ENCODE measurements at places on chromosomes 2 and 18.

- no peak for DNase-seq
Observed at GRCh38 chr18:74508366-74508765, 12.2 kb downstream of the CNDP2 start.

DNA sequence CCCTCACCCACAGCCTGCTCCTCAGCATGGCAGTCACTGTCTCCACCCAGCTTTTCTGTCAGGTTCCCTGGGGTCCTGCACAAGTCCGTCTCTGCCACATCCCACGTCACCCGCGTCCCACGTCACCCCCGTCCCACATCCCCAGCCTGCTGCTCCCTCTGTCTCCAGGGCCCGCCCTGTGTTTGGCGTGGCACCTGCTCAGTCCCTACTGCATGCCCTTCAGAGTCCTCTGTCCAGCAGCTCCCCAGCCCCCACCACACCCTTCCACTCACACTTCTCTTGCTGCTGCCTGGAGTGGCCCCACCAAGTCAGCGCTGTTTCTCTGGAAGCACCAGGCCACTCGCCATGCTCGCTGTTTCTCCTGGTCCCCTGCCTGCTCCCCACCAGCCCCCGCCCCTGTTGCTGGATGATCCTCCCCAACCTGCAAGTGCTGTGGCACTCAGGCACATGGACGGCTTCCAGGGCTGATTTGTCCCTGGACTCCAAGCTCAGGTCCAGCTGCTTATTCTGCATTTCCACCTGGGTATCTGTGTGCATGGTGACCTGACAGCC lies 18.8 kb downstream of the ATG4B start:
- no peak for DNase-seq

DNA sequence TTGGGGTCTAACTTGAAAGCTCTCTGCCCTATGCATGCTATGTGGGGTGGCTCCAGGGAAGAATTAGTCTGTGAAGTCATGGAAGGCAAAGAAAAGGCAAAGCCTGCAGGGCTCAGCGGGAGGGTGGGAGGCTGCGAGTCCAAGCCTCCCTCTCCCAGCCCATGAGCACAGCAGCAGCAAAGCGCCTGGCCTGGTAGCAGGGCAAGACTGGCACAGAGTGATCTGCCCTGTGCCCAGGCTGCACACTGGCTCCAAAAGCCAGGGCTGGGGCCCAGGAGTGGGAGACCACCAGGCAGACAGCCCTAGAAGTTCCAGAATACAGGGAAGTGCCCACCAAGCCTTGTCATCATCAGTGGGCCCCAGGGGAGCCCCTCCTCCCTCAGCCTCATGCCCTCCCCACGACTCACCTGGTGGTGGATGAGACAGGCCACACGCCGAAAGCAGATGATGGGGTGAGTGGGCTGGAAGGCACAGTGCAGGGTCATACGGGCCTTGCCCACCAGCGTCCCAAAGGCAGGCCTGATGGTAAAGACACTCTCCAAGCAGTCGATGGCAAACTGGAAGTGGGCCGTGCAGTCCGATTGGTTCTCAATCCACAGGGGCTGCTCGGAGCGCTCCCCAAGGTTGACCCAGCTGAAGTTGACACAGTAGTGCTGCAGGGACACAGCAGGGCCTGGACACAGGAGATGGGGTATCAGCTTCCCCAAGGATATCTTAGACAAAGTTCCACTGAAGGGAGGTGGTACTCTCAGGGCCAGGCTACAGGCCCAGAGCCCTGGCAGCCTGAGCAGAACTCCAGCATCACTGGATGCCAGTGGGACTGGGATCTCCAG lies 12.1 kb downstream of the CFAP65 start:
- DNase-seq: no peak

DNA sequence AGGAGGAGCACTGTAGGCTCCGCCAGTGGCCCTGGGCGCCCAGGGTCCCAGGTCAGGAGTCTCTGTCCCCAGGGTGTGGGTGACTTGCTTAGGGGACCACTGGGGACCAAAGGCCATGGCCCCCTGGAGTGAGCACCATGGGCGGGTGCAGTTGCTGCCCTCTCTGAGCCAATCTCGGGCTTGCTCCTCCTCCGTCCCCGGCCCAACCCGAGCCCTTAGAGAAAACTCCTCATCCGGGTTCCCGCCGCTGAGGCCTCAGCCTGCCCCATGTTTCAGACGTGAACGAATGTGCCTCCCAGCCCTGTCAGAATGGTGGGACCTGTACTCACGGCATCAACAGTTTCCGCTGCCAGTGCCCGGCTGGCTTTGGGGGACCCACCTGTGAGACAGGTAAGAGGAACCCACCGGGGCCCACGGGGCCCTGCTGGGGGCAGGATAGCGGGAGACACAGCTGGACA lies 38.6 kb downstream of the SNED1 start:
- no peak for DNase-seq

DNA sequence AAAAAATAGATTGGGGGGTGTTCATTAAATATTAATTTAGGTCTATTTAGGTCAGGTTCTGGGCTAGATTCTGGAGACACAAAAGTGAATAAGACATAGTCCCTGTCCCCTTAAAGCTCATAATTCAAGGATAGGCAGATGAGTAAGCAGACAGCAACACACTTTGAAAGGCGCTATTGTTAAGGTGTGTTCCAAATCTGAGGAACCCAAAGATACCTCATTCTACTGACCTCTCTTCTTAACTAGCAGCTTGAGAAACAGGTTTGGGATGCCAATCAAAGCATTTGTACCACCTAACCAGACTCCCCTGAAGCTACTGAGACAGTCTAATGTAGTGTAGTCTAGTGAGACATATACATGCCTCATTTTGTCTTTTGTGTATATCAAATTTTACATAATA lies 34.8 kb downstream of the SEMA4F start:
- no peak for DNase-seq

DNA sequence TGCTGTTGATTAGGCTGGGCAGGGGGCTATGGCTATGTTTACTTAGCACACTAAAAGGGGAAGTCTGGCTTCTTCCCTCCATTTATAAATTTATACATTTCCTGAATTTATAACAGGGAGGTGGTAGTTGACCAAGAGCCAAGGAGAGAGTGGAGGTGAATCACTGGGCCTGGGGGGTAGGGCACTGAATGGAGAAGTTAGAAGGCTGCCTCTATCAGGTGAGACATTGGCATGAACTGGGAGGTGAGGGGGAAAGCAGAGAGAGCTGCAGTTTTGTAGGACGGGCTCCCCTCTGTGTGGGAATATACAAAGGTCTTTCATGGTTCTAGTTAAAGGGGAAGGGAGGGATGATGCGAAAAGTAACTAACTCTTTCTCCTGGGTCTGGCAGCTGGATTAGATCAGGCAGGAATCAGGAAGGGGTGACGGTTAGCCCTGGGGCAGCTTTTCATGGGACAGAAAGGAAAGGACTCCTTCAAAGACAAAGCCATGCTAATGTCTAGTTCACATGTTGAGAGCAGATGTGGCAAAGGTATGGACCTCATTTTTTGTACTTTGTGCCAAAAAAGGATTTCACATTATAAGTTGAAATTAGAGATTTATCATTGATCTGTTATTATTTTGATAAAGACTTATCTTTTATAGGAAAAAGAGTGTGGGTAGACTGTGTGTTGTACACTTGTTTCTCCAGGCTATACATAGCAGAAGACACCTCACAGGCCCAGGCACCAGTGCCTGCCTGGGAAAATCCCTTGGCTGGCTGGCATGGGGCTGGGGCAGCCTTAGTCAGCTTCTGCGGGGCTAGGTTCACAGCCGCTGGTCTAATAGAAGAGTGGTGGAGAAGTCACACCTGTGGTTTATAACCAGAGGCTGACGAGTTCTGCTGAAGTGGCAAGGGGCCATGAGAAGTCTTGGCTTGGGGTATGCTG lies 158.7 kb downstream of the CLIP4 start:
- no peak for DNase-seq

- DNase-seq: no peak
Observed at GRCh38 chr2:109304731-109305470, 175.9 kb downstream of the SH3RF3 start.

DNA sequence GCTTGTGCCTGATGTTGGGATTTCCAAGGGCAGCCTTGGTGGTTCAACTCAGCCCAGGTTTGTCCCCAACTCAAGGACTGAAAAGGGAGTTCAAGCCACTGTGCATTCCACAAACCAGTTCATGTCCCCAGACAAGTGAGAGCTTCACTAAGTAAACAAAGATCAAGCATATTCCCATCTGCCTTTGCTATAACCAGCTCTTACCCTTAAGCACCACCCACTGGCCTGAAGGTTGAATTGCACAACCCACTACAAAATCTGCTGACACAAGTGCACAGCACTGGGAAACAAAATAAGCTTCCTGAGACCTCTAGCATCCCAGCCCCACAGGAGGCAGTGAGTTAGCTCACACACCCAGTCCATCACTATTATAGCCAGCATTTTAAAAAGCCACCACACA lies 516.7 kb downstream of the NR4A2 start:
- no peak for DNase-seq

GRCh38 chr18:44671914-44672313 lies 8.8 kb upstream of the SETBP1 start:
- no peak for DNase-seq

GRCh38 chr2:102251042-102251848 lies 60.1 kb upstream of the IL1RL1 start:
- peak; percentile 44 for DNase-seq

- DNase-seq: peak; percentile 22
Observed at GRCh38 chr2:9914384-9915065, 37.0 kb upstream of the GRHL1 start.

GRCh38 chr2:67037655-67038054 lies 359.5 kb upstream of the ETAA1 start:
- no peak for DNase-seq

DNA sequence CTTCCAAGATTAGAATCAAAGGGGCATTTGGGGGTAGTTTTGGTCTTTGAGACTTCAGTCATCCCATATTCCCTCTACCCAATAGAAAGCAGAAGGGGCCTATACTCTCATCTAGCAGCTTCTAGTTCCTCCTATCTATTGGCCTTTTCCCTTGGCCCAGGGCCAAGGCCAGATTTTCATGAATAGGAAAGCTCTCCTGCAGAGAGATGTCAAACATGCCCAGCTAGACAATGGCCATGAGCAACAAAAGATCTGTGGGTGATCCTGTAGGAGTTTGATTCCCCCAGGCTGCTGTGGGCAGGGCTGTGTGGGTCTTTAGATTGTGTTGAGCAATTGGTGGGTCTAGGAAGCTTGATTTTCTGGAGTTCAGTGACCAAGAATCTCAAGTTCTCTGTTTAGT lies 2.9 kb upstream of the ADCYAP1 start:
- DNase-seq: no peak

DNA sequence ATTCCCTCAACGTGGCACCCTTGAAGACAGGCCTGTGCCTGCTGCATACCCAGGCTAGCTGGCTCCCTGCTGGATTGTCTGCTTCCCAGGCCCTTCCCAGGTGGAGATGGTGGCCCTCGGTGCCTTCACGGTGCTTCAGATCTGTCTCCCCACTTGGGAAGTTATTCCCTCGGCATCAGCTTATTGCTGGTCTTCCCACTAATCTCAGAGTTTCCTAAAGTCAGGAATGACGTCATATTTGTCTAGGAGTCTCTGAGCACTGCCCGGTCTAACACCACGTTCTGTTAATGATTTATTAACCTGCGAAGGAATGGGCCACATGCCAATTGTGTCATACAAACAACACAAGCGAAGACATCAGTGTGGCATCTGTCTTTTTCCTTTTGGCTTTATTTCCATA lies 269.8 kb upstream of the ID2 start:
- no peak for DNase-seq

DNA sequence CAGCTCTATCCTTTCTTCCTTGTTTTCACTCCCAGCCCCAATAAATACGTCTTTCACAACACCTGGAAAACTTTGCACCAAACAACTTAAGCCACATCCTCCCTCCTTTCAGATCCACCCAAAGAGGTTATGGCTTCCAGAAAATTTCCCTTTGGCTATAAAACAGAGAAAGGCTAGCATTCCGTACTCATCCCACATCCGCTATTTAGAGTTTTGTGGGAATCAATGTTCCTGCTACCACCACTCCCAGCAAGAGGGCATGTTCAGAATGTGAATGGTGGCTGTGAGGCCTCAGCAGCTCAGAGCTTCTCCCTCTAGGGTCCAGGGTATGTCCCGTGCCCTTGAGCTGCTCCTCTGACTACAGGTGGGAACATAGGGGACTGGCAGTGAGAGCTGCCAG lies 214.6 kb downstream of the NCK2 start:
- no peak for DNase-seq

DNA sequence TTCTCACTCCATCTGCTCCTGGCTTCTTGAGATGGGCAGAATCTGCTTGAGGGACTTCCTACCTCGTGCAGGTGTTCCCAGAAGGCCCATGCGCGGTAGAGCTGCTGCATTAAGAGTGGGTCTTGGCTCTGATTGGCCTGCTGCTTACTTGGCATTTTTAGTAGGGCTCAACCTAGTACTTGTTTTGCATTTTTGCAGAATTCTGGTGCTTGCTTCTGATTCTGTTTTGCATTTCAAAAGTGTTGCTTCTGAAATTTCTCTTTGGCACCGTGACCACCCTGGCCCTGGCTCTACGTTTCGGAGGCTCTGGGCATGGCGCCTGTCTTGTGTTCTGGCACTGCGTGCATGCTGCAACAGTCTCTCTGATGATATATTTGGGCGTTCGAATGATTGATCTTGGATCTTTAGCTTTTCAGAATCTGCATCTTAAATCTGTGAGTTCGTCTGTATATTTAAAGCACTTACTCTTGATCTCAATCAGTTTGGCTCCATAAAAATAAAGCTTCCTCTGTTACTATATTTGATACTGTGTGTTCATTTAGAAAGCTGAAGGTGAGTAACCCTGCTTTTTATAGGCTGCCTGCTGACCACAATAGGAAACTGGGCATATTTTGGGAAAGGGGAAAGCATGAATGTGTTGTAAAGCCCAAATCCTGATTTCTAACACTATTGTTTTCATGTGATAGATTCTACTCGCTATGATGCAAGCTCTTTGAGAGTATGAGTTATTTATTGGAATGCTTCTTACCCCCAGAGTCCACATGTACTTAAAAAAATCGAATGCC lies 22.2 kb downstream of the EFR3B start:
- DNase-seq: no peak

GRCh38 chr2:181038796-181039195 lies 58.4 kb downstream of the UBE2E3 start:
- no peak for DNase-seq

DNA sequence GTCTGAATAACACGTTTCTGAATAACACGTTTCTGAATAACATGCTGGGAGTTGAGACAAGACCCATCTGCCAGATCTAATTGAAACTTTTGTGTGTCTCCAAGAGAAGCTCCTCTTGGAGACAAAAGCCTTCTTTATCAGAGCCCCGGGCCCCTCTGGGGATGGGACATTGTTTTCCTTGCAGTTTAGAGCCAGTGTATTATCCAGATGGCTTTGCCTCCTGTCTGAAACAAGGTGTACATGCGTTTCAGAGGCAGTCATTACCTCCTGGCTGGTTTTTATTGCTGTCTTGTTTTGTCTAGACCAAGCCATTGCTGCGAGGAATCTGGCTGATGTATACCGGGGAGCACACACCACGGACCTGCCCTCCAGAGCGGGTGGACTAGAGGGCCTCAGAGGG lies 7.8 kb downstream of the FOSL2 start:
- no peak for DNase-seq

- DNase-seq: no peak
Observed at GRCh38 chr18:71212222-71212621, 923.4 kb downstream of the SOCS6 start.

- DNase-seq: no peak
Observed at GRCh38 chr2:10079266-10079869, 843 bp downstream of the CYS1 start.

GRCh38 chr2:11473659-11474433 lies 7.9 kb upstream of the E2F6 start:
- no peak for DNase-seq
